ENCODE measurements at places on chromosomes 16 and 17. TPM values are rescaled to one million over a fixed set of nuclear protein-coding genes. Genes with fewer than 3 reads are reported as not detected.

The ADAD2 gene
- total RNA-seq = 0.87 TPM

The TNFRSF13B gene
- total RNA-seq = not detected

The MYH8 gene
- not detected for total RNA-seq

The SMPD3 gene
- not detected for total RNA-seq

The RUNDC3A gene
- 0.82 TPM for total RNA-seq

The PRDM7 gene
- not detected for total RNA-seq

The FOXJ1 gene
- total RNA-seq = 2.1 TPM

- peak; percentile 37 for DNase-seq
- no peak overlapping the region for H3K4me3 ChIP-seq
- H3K27ac ChIP-seq = peak overlapping the region; percentile 30
- peaks cover 38% of the 10 kb centered on the region for H3K4me1 ChIP-seq
- H3K36me3 ChIP-seq = peaks cover 3% of the 10 kb centered on the region
These were observed 15.1 kb downstream of the SLC5A10 start for GRCh38 chr17:18966831-18967624.

GRCh38 chr17:11742886-11743285, 144.6 kb downstream of the DNAH9 start:
- no peak for DNase-seq
- no peaks in the 10 kb centered on the region for H3K4me1 ChIP-seq
- no peaks in the 10 kb centered on the region for H3K36me3 ChIP-seq
- no peak overlapping the region for H3K27ac ChIP-seq
- H3K4me3 ChIP-seq = no peak overlapping the region
- H3K27me3 ChIP-seq = peaks cover 6% of the 10 kb centered on the region

- DNase-seq = no peak
- H3K4me1 ChIP-seq = no peaks in the 10 kb centered on the region
- H3K27ac ChIP-seq = no peak overlapping the region
- H3K36me3 ChIP-seq = peaks cover 11% of the 10 kb centered on the region
- H3K27me3 ChIP-seq = no peaks in the 10 kb centered on the region
- H3K4me3 ChIP-seq = no peak overlapping the region
These were observed 56.8 kb downstream of the MED13 start for GRCh38 chr17:62008294-62008693.

DNA sequence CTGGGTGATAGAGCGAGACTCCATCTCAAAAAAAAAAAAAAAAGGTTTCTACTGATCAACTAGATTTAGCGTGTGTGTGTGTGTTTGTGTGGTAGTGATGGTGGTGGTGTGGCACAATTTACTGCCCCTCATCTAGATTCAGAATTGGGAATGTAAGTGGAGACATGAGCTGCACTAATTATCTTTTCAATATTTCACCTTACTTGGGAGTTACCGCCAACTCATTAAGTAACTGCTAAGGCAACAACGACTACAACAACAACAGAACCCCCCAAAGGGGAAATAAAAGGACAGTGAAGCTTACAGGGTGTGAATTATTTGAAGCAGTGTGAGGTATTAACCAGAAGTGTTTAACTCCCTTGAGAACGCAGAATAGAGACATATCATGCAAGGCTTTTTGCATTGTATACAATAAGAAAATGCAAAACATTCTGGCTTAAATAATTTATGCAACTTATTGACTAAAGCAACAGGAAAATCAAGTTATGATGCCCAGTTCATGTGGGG, 180.5 kb downstream of the SHISA9 start:
- H3K27me3 ChIP-seq = peaks cover 3% of the 10 kb centered on the region
- no peaks in the 10 kb centered on the region for H3K4me1 ChIP-seq
- H3K4me3 ChIP-seq = no peak overlapping the region

GRCh38 chr16:66427871-66428681, 981 bp downstream of the BEAN1 start:
- H3K36me3 ChIP-seq = no peaks in the 10 kb centered on the region
- H3K27me3 ChIP-seq = peaks cover 31% of the 10 kb centered on the region
- H3K27ac ChIP-seq = no peak overlapping the region
- peak overlapping the region; percentile 65 for H3K4me3 ChIP-seq
- DNase-seq = peak; percentile 28

DNA sequence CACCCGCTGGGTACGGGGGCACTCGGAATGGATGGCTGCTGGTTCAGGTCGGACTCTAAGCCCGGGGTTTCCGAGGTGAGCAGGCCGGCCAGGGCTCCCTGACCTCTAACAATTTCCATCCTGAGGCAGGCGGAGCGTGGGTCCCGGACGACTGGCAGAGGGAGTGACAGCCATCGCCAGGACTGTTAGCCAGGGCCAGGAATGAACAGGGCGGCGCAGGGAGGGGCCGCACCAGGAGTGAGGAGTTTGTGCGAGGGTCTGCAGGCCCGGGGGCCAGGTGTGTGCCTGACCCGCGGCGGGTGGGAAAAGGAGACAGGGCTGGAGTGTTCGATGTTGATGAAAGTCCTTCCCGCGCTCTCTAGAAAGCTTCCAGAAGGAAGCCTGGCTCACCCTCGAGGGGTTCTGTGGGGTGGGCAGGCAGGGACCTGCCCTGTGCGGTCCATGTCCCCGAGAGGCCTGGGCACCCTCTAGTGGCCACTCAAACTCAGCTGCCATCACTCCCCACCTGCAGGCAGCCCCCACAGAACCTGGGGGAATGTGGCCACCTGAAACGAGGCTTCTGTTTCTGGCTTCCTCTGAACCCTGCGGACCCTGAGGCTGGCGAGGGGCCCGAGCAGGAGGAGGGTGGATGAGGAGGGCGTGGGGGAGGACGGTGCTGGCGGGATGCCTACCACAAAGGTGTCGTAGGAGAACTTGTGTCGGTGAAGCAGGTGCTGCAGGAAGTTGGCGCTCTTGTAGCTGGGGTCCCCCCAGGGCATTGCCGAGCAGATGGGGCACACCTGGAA, 8.2 kb downstream of the RNF166 start:
- peaks cover 31% of the 10 kb centered on the region for H3K4me1 ChIP-seq
- peak overlapping the region; percentile 84 for H3K27ac ChIP-seq
- peaks cover 13% of the 10 kb centered on the region for H3K27me3 ChIP-seq

- no peak overlapping the region for H3K27ac ChIP-seq
- H3K4me1 ChIP-seq = no peaks in the 10 kb centered on the region
- H3K27me3 ChIP-seq = peaks cover 1% of the 10 kb centered on the region
These were observed 186.2 kb downstream of the CYLD start for GRCh38 chr16:50928065-50928464.

Data from endothelial cell (in vitro differentiated cells).